ENCODE measurements at places on chromosomes 5 and 9.

DNA sequence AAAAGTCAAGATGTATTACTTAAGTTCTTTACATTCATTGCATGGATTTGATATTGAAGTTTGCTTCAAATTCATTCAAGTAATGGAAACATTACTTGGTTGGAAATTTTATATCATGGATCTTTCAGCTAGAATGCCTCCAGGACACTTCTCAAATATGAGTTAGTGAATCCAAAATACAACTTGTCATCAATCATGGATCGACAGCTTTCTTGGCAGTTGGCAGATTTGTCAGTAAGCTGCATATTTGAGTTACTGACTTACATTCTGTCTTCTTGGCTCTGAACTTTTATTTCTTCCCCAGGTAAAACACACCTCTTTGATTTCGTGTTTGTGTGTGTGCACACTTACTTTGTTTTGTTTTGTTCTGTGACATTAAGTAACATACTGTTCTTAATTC lies 1171.1 kb downstream of the TAF11L14 start:
- DNase-seq: no peak

- DNase-seq: no peak
These were observed 24.7 kb upstream of the RNU6ATAC start for GRCh38 chr9:134189145-134189469.

GRCh38 chr5:142292249-142292648 lies 32.6 kb downstream of the SPRY4 start:
- no peak for DNase-seq

DNA sequence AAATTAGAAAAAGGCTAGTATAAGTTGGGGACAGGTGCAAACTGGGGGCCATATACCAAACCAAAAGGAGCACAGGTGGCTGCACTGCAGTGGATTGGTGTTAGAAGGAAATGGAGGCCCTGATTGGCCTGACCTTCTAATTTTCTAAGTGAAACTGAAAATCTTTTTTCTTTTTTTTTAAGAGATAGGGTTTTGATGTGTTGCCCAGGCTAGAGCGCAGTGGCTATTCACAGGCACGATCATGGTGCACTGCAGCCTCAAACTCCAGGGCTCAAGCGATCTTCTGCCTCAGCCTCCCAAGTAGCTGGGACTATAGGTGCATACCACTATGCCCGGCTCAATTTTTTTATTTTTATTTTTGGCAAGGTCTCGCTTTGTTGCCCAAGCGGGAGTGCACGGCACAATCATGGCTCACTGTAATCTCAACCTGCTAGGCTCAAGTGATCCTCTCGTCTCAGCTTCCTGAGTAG lies 9.8 kb upstream of the CCDC69 start:
- no peak for DNase-seq

- DNase-seq: no peak
These were observed 22.9 kb downstream of the LMBRD2 start for GRCh38 chr5:36128795-36129194.

- DNase-seq: no peak
These were observed 7.9 kb downstream of the C9orf50 start for GRCh38 chr9:129612815-129613519.

- no peak for DNase-seq
These were observed 49.5 kb downstream of the SPINK5 start for GRCh38 chr5:148113243-148113642.

DNA sequence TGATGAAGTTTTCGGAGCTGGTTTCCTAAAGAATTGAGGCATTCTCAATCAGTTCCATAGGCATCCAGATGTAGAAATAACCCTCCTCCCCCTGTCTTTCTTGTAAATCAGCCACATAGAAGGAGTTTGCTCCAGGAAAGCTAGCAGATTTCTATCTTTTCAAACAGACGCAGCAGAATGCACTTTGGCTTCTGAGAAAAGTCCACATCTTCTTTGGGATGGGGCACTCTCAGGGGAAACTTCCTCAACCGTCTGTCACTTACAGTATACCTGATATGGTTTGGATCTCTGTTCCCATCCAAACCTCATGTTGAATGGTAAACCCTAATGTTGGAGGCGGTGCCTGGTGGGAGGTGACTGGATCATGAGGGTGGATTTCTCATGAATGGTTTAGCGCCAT lies 94.1 kb downstream of the SNCAIP start:
- DNase-seq: no peak

DNA sequence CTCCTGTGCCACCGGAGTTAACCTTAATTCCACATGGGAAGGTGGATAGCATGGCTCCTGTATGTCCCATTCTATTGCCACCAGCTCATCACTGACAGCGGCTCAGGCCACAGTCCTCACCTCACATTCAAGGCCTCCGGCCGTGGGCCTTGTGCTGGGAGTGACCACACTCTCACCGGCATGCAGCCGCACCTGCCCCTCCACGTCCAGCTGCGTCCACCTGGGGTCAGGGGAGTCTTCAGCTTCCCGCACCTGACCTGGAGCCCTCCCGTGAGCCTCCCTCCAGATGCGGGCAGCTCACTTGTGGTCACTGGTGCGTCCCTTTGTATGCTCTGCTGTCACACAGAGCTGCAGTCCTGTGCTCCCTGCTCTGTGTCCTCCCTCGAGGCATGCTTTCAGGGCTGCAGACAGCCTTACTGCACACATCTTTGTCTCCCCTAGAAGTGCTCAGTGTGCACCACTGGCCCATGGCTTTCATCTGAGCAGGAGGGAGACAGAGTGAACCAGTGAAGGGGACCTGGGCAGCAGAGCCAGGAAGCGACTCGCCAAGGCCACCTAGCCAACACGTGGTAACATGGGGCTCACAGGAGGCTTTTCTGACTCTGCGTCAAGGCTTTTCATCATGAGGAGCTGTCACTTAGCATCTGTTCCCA lies 210.1 kb downstream of the ERCC6L2 start:
- DNase-seq: no peak

Data from stimulated activated CD4-positive, alpha-beta T cell treated with anti-CD3 and anti-CD28 coated beads, Interleukin-15, amount 100 ng/mL, for 1 hour (primary cell).